ENCODE measurements at places on chromosomes 2 and 18.

DNA sequence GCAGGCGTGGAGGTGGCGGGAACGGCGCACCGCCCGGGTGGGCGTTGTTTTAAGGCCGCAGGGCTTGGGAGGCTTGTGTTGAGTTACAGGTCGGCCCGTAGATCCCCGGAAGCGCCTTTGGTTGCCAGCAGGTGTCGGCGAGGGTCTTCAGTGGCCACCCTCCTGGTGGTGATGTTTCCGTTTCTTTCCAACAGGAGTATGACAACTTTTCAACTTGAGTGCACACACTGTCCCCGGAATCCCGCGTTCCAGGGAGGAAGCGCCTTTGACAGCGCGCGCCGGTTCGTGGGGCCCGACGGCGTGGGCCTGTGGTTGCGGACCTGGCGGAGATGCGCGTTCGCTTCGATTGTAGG, 1.0 kb upstream of the HDAC4 start:
- peak; percentile 42 for DNase-seq

DNA sequence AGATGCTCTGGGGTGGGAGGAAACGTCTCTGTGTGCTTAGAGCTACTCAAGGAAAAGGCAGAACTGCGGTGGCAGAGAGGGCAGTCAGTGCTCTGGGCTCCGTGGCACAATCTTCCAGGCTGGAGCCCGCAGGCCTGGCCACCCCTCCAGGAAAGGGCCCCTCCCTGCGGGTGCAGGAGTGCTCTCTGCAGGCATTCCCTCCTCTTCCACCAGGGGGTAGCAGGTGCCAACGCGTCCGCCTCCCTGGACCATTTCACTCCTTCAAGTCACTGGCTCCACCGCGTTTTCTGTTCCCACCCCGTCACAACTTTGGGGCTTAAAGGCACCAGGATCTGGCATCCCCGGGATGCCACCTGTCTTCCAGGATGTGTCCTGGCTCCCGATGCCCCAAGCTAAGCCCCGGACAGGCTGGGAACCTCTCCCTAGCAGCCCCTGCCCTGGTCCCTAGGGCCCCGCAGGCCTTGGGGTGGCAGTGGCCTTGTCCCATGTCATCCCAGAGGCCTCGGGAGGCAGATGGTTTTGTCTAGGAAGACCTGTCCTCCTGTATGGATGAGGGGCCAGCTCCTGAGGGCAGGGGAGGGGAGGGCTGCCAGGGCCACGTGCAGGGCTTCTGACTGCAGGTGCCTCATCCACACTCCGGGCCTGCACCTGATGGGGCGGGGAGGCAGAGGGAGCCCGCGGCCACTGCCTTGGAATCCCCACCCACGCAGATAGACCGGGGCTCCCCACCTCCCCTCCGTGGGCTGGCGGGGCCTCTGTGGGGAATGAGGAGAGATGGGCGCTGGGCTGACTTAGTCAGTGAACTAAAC, 26.4 kb downstream of the KCNIP3 start:
- no peak for DNase-seq

DNA sequence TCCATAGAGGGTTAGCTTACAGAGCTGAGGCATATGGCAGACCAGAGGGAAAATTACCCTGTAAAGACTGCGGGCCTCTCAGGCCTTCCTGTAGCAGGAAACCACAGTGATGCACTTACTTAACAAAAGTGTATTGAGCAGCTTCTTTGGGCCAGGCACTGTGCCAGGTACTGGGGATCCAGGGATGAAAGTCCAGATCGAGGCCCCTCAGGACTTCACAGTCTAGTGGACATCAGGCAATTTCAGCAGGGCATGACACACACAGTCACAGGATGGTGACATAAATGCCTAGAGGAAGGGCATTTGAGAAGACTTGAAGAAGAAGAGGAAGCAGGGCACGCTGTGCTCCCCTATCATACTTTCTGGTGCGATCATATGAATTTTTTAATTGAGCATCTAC, 71.7 kb downstream of the MARCO start:
- DNase-seq = no peak

DNA sequence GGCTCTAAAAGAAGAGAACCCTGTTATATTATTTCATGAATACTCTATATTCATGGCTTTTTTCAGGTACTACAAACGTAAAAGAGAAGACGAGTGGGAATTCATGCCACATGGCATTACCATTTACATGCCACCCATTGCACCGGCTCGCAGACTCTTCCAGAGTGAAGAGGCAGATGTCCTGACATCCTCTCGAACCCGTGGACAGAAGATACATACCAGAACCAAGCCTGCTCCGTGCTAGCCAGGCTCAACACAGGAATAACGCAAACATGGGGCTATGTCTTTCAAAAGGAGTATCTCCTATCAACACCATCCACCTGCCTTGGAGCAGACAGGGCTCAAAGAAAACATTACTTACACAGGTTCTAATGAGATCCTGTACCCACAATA, 168.8 kb downstream of the THADA start:
- DNase-seq = no peak

GRCh38 chr18:59917422-59917821, 17.6 kb downstream of the PMAIP1 start:
- DNase-seq = no peak

DNA sequence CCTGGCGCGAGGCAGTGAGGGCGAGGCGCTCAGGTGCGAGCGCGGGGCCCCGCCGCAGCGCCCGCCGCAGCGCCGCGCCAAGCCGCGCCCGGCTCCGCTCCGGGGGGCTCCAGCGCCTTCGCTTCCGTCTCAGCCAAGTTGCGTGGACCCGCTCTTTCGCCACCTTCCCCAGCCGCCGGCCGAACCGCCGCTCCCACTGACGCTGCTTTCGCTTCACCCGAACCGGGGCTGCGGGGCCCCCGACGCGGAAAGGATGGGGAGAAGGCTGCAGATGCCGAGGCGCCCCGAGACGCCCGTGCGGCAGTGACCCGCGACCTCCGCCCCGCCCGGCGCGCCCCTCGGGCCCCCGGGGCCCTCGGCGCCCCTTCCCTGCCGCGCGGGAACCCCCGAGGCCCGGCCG, 328 bp upstream of the INHBB start:
- DNase-seq = no peak

DNA sequence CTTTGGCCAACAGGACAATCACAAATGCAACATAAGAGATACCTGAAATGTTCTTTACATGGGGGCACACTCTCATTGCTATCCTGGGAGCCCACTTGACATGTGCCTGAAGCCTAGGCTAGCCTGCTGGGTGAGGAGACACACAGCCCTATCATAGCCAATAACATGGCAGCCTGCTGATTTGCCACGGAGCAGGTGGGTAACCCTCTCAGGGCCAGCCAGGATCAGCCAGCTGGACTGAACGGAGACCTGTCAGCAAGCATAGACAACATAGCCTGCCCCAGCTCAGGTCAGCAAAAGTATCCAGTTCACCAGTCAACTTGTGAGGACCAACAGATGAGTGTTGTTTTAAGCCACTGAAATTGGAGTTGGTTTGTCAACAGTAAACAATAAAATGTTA, 566.5 kb downstream of the DCDC2C start:
- no peak for DNase-seq

DNA sequence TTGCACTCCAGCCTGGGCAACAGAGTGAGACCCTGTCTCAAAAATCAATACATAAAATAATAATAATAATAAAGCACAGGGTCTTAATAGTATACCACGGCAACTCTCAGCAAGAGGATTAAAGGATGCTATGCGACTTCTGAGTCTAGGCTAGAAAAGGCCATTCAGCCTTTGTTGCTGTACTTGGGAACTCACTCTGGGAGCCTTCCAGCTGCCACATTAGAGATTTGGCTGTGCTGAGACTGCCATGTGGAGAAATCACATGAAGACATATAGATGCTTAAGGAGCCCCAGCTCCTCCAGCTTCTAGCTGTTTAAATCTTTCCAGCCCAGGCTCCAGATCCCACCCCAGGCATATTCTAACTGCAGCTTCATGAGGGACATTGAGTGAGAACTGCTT, 8.2 kb upstream of the TANC1 start:
- DNase-seq = no peak

DNA sequence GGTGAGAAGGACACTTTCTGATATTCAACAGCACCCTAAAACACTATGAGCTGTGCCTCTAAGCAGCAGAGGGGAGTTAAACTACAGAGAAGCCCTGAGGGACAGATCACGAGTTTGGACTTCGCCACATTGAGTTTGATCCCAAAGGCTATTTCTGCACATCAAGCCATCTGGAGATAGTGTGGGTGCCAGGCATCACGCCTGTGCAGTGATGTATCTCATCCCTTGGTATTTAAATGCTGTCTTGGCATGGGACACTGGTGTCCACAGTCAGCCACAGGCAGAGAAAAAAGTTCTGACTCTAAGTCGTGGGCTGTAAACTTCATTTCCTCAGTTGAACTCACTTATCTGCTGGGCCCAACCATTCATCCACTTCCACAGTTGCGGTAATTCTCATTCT, 742.3 kb upstream of the CELF4 start:
- no peak for DNase-seq

GRCh38 chr2:7785700-7786099, 868.5 kb downstream of the RNF144A start:
- no peak for DNase-seq

DNA sequence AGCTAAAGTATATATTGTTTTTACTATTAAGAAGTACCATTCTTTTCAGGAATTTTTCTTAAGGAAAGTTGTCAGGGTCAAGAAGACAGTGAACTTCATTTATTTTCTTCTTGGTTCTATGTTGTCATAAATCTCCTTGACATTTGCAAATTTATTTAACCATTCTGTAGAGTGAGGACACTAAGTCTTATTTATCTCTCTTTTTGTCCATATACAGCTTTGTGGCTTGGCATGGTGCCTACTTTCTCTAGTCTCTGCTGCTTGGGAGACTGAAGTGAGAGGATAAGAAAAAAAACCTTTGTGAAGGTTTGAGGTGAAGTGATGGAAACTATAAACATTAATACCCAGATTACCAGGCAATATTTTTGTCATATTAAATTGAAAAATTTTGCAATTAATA, 1389.4 kb downstream of the SUCLG1 start:
- DNase-seq = no peak

DNA sequence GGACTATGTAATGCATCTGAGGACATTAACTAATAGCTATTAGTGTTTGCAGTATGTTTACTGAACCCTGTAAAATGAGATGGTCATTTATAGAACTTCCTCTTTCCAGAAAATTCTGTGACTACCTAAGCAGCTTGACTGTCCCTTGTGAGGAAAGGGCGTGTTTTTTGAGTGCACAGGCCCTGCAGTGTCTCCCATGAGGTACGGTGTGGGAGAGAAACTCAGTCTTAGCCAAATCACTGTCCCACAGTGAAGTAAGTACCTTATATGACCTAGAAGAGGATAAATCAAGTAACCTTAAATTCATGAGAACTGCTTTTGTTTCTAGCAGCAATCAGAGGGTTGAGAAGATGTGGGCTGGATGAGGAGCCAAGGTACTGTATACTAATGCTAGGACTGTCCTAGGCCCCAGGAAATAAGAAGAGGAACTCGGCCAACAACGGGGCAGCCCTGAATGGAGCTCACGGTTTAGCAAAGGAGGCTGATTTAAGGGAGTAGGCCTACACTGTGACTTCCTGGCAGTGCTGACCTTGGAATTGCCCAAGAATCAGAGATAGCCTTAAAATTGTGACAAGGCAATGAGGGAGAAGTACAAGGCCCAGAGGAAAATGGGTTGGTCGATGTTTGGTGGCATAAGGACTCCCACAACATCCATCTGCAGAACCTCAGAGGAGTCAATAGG, 103.5 kb upstream of the CTAGE1 start:
- DNase-seq = no peak

DNA sequence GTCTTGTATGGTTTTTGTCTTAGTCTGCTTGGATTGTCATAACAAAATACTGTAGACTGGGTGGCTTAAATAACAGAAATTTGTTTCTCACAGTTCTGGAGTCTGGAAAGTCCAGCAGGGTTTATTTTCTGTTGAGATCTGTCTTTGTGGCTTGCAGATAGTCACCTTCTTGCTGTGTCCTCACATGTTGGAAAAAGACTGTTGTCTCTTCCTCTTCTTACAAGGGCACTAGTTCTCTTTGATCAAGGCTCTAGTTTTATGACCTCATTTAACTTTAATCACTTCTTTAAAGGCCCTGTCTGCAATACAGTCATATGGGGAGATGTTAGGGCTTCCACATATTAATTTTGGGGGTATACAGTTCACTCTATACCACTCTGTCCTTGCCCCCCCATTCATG, 56.5 kb downstream of the NBEAL1 start:
- no peak for DNase-seq

- DNase-seq = no peak
Observed at GRCh38 chr18:51711298-51711889, 513.9 kb upstream of the MEX3C start.

DNA sequence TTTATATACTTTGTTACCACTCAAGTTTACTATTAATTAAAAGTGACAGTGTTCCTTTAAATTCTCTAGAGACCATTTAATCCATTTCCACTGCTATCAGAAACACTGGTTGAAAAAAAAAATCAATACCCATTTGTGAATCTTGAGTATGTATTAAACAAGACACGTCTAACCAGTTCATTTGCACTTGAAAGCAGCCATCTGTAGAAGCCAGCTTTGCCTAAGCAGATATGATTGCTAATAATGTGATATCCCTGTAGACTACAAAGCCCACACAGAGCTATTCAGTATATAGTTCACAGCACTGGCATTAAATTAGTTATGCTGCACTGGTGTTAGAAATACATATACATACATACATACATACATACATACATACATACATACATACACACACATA, 111.8 kb upstream of the SP3 start:
- DNase-seq = no peak

DNA sequence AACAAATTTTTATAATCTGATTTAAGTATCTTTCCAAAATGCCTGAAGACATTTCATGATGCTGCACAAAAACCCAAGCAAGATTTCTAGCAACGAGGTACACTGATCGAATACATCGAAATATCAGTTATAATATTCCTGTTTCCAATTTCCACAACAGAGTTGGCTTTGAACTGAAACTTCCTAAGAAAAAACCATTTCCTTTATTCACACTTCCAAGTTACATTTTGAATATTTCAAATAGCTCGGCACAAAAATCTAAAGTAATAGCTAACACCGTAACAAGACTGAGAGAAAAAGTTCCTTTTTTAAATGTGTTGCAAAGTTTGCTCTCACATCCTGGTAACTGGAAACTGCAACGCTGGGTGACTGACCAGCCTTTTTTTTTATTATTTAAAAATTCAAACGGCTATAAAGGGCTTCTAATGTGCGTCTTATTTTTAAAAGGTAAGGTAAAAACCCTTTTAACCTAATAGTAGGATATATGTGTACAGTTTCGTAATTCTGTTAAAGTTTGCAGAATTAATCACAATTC, 1.7 kb downstream of the HNRNPLL start:
- no peak for DNase-seq

DNA sequence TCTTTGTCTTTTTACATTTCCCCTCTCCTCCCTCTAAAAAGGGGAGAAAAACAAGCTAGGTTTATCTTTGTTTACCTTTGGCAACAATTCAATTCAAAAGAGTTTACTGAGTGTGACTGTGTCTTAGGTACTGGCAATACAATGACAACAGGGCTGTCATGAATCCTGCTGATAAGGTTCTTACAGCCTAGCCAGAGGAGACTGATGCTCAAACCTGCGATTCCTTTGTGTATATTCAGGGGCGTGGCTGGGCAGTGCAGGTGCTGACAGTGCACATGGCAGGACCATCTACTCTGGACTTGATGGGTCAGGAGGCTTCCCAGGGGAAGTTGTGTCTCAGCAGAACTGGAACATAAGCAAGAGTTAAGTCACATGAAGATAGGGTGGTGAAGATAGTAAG, 23.2 kb upstream of the TTN start:
- DNase-seq = no peak

Data from GM19239 (cell line).